NCI-H1092 (cell line): ENCODE measurements at places on chromosomes 2 and 18.

DNA sequence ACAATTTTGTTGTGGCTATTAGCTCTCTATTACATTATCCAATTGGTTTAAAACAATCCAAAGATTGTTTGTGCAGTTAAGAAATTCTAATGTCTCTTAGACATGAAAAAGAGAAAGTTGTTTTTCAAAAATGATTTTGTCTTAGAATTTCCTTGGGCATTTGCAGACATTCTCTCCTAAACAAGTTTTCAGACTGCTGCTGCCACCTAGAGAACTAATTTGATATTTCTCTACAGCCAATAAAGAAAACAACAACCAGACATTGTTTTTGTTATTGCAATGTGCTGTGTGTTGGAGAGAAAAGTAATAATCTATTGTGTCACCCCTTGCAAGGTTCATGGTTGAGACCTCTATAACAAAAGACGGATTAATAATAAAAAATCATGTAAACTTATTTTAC is 119.0 kb upstream of the SYT4 start:
- no peak for DNase-seq

GRCh38 chr2:59930430-59930829 is 623.0 kb downstream of the BCL11A start:
- DNase-seq: no peak

DNA sequence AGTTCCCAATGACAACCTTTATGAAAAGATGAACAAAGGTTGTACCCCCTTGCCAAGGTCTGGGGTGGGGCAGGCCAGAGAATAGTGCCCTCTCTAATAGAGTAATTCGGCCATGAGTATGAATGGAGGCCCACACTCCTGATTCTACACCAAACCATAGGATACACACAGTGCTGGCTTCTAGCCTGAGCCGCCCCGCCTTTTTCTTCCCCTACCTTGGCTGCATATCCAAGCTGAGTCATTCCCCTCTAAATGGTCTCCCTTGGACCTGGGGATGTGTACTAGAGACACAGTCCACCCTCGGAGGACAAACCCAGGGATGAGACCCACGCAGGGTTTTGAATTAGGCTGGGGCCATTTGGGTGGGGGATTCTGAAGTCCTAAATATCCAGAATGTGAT is 107.2 kb upstream of the CAPN13 start:
- DNase-seq: no peak

GRCh38 chr18:9839853-9840252 is 45.9 kb upstream of the TXNDC2 start:
- DNase-seq: no peak

DNA sequence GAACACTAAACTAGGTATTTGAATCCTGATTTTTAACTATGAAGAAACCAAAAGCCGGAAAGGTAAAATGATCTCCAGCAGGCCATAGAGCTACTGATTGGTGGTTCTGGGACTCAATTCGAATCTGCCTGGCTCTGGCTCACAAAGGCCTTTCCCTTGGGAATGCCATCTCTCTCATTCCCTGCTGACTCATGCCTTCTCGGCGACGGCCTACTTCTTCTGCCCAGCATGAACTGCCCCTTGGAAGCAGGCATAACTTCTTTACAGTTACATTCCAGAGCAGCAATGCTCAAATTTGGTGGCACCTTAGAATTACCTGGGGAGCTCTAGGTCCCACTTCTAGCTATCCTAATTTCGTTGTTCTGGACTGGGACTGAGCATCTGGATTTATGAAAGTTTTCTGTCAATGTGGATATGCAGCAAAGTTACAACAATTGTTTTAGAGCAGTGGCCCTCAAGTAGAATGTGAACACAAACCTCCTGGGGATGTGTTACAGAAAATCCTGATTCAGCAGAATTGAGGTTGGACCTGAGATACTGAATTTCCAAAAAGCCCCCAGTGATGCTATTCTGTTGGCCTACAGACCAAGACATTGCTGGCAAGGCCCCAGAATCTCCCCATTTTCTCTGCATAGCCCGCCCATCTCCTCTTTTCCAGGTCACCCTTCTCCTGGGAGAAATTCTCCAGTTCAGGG is 261.1 kb downstream of the CNTNAP5 start:
- DNase-seq: no peak

GRCh38 chr2:11977766-11978524 is 231.5 kb downstream of the LPIN1 start:
- no peak for DNase-seq

- DNase-seq: no peak
Measured at GRCh38 chr2:117738991-117739839, 75.3 kb upstream of the DDX18 start.

GRCh38 chr2:71129114-71129901 is 721 bp downstream of the MCEE start:
- no peak for DNase-seq

DNA sequence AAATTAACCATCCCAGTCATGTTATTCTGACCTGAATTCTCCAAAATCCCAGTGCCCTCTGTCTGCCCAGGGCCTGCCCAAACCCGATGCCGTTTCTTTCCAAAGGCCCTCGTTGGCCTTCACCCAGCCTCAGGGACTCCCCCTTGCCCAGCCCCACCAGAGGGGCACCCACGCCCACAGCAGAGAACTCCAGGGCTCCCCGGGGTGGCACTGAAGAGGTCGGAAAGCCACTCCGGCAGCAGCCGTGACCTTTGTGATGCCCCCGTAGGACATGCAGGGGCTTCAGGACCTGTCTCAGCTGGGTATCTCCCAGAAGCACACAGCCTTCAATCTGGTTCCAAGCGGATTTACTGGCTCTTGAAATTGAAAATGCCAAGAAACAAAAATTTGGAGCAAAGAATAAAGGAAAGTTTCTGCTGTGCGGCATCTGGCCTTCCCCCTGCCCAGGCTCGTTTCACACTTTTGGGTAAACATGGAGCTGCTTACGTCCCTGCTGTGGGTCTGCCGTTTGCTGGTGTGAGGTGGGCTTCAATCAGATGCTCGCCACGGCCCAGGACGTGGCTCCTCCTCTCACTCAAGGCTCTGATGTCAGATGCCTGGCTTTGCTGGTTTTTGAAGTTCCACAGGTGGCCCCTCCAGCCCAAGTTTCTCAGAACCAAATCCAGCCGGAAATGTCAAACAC is 101.3 kb downstream of the TPO start:
- no peak for DNase-seq

- DNase-seq: no peak
Measured at GRCh38 chr2:220227266-220227920, 600.0 kb downstream of the SLC4A3 start.

DNA sequence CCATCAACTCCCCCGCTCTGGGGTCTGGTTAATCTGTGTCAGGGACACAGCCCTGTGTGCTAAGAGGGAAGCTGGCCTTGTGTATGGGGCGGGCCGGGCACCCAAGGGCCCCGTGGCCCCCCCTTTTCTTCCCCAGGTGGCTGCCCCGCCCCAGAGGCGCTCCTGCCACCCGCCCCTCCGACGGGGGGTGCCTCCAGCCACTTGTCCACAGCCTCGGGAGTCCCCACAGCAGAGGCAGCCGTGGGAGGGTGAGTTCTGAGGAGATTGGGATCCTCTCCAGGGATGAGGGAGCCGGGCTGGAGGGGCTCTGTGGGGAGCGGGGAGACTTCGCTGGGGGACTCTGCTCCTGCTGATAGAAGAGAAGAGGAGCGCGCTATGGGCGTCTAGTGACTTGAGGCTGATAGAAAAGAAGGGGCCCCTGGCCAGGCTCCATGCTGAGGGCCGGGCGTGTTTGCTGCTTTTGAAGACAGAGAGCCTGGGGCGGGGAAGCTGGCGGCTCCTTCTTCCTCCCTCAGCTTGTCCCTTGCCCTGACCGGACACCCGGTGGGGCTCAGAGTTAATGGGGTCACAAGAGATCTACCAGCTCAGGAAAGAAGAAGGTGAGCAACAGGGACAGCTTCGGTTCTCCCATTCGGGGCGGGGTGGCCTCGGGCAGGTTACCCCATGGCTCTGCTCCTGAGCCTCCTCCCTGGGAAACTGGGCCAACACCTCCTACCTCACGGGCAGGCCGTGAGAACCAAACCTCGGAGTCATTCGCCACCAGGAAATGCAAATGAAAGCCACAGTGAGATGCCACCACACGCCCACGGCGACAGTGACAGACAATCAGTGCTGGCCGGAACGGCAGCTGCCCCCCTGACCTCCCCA is 89.4 kb upstream of the TAF1B start:
- no peak for DNase-seq

DNA sequence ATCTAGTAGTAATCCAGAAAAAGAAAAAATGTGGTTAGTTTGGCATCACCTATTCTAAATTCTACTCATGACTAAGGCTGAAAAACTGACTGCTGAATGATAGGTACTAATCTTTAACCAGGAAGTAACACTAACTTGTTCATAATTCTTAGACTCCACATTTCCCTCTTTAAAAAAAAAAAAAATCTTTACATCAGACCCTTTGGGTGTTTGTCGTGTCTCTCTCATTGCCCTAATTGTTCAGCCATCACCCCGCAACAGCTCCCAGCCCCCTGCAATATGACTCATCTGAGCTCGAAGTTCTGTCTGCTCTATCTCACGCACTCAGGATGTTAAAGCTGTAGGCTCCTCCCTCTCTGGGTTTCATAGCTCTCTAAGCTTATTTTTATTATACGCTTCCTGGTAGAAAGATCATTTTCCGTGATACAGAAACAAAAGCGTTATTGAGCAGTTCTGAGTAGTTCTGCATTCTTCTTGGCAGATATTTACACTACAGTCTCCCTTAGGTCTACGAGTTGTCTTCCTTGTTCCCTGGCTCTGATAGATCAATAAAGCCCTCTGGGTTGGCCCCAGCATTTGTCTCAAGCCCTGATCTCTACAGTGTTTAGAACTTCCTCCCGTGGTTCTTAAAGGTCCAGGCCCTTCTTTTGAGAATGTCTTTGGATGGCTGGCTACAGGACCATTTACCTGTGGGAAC is 95.6 kb downstream of the TNFRSF11A start:
- no peak for DNase-seq

DNA sequence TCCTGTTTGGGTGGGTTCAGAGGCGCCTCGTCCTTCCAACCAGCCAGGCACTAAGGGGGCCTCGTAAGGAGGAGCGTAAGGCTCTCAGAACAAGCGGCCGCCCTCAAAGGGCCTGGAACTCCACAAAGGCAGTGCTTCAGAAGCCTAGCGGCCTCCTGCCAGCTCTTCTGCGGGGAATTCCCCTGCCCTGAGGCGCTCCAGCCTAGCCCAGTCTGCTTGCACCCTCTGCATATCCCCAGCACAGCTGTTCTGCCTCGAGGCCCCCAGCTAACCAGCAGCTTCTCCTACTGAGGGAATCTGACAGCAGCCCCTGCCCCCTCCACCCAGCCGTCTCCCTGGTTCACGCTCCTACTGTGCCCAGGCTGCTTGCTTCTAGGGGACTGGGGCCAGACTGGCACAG is 265.9 kb downstream of the TFCP2L1 start:
- DNase-seq: no peak

DNA sequence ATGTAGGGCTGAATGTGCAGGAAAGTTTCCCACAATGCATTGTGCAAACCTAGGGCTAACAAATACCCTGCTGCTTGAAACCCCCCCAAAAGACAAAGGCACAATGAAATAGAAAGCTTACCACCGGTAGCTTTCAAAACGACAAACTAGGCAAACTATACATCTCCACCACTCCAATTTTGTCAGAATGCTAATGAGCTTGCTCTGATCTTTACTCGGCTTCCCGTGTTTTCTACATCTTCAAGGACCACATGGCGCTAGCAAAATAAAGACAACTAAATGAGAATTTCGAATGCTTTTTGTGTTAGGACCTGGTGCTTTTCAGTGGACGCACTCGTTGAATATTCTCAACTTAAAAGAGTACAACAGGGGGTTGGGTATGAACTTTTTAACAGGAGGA is 37.2 kb upstream of the OTX1 start:
- DNase-seq: no peak

DNA sequence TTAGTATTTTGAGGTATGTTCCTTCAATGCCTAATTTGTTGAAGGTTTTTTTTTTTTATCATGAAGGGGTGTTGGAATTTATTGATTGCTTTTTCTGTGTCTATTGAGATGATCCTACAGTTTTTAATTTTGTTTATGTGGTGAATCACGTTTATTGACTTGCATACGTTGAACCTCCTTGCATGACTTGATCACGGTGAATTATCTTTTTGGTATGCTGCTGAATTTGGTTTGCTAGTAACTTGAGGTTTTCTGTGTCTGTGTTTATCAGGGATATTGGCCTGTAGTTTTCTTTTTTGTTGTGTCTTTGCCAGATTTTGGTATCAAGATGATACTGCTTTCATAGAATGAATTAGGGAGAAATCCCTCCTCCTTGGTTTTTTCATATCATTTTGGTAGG is 23.9 kb downstream of the CLIP4 start:
- no peak for DNase-seq

DNA sequence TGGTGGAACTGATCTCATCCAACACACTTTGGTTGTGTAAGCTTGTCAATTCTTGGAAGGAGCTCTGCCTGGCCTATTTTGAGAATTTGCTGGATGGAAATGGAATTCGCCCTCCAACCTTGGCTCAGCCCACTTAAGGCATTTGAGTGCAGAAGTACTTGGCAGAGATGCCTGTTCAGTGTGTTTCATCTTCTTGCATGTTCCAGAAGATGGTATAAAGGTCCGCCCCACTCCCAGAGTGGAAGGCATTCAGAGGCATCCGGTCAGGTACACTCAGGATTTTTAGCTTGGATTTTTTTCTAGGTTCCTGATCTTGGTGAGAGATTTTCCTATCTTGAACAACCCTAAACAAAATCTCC is 61.3 kb upstream of the TXNDC2 start:
- no peak for DNase-seq
